ENCODE measurements at places on chromosomes 5 and 9.

DNA sequence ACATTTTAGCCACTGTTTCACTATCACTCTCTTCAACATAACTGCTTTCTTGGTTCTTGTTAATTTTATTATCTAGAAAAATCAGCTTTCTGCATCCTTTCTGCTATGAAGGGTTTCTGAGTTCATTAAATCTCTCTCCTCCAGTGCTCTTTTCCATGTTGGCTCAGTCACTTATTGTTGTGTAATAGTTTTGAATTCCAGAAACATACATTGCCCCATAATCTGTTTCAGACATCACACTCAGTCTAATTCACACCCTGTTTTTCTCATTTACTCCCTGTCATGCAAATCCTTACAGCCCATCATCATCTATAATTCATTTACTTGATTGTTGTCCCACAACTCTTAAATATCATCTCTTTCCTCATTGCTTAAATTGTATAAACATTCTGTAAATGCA, 176.1 kb upstream of the CDH12 start:
- no peak for DNase-seq

DNA sequence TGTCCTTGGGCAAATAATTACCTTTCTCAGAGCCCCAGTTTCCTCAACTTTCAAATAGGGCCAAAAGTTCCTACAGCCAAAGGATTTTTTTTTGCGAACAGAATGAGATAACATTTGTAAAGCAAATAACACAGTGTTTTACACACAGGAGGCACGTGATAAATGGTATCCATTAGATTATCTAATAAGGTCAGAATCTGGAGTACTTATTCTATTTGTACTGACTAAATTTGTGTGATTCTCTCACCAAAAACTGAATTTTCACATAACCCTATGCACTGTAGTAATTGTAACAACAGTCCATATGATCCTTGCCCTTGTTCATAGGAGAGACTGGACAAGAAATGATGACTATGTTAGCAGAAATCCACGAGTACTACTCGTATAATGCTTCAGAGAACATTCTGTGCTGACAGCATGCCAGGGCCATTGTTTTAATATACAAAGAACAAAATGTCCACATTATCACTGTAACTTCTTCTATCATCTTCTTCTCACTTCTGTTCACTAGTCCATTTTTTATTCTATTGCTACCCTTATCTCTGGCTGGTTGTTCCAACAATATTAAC, 13.9 kb upstream of the FEM1C start:
- no peak for DNase-seq

GRCh38 chr9:37339923-37340322, 82.6 kb upstream of the GRHPR start:
- no peak for DNase-seq

DNA sequence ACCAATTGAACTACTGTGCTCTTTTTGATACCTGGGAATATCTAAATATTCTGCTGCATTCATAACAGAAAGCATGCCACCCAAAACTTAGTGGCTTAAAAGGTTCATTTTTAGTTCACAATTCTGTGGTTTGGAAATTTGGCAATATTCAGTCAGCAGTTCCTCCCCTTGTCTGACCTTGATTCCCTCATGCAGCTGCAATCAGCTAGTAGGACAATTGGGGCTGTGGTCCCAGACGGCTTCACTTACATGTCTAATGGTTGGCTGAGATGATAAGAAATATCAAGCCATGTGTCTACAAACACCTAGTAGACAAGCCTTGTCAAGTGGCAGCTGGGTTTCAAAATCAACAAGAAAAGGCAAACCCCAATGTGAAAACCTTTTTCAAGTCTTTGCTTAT, 51.3 kb downstream of the ANXA1 start:
- peak; percentile 40 for DNase-seq

- peak; percentile 33 for DNase-seq
Measured at GRCh38 chr5:69492923-69493395, 369 bp downstream of the OCLN start.

- DNase-seq: no peak
Measured at GRCh38 chr9:87889882-87890252, 7.2 kb downstream of the SPATA31E1 start.

DNA sequence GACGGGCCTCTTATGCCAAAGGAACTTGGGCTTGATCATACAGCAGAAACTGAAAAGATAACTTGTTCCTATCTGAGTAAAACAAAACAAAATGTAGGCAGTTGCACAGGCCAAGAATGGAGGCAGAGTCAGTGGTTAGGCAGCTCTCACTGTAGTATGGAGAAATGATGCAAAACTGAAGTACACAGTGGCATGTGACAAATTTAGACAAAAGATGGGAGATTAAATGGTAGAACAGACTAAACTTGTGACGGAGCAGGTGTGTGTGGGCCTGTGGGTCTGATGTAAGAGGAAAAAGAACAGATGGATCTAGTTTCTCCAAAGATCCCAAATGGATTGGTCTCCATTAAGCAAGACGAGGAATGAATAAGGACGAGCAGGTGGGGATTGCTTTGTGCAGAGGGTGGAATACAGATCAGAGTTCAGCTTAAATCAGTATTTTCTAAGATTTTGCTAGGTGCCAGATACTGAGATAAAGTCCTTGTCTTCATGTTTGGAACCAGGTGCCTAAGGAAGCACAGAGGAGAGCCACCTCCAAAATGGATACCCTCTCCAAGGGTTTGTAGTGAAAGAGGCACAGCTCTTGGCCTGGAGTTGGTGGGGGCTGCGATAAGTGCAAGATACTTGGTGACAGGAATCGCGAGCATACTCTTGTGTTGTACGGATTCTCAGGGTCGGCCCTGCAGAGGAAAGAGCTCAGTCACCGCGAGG, 722 bp upstream of the DCP2 start:
- DNase-seq: no peak

GRCh38 chr9:121790841-121791240, 139.4 kb downstream of the DAB2IP start:
- DNase-seq: no peak

DNA sequence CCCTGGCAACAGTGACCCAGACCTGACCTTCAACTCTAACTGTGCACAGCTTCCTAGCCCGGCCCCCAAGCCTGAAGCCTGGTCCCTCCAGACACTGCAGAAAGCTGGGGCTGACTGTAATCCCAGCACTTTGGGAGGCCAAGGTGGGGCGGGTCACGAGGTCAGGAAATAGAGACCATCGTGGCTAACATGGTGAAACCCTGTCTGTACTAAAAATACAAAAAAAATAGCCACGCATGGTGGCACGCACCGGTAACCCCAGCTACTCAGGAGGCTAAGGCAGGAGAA, 35.9 kb downstream of the ADAMTS2 start:
- no peak for DNase-seq

GRCh38 chr5:80885396-80886000, 74.7 kb upstream of the RASGRF2 start:
- DNase-seq: no peak

All from suppressor macrophage (primary cell).